ENCODE measurements at places on chromosomes 5 and 9.

DNA sequence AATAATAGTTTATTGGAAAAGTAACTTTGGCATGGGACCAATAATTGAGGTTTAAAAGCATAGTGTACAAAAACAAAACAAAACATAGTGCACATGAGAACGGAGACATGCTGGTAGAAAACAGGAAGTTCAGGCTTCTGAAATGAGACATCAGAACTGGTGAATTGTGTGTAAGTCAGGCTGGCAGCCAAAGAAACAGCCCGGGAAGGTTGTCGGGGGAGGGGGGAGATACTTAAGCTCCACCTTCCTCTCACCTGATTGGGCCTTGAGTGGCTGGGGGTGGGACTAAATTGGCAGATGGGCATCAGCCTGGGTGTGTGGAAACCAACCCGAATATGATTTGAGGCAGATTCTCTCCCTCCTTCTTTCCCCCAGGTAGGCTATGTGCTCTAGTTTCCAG lies 256.3 kb downstream of the SMARCA2 start:
- DNase-seq = peak; percentile 17

DNA sequence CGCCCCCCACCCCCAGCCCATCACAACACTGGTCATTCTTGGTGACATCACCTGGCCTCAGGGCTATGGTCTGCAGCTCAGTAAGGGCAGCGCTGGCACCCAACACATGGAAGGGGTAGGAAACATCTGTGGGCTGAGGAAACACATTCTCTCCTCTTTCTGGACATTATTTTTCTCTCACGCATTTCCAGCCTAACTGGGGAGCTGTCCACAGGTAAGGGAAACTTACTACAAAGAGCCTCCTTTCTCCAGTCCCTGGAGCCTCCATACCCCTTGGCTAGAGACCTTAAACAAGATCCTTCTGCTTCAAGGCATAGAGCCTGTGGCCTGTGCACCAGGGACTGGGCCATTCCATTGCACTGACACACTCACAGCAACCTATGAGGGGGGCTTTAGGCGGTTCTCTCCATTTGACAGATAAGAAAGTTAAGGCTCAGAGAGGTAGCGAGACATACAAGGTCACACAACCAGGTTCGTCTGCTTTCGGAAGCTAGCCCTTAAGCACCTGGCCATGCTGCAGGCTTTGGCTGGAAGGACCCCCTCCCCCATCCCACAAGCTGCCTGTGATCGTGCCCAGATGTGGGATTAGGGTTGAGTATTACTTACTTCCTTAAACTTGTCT lies 40.7 kb downstream of the CXXC5 start:
- DNase-seq = no peak

- DNase-seq = no peak
Measured at GRCh38 chr5:143985832-143986515, 174.0 kb downstream of the HMHB1 start.

GRCh38 chr5:146112476-146112875 lies 7.1 kb upstream of the PLAC8L1 start:
- DNase-seq = no peak

DNA sequence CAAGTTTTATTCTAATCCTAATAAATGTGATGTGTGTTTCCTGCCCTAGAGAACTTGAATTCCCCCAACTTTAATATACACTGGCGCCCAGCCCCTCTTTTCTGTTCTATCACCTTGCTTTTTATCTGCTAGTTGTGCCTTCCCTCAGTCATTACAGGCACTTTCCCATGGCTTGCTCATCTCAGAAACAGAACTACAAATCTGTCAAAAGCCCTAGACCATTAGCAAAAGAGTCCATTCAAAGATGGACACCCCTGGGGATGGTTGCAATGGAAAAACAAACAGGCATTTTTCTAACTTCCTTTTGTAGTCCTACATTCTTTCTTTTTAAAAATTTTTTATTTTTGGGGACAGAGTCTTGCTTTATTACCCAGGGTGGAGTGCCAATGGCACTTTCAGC lies 48.2 kb downstream of the FRMD3 start:
- no peak for DNase-seq

- no peak for DNase-seq
Measured at GRCh38 chr9:89811886-89812450, 207.2 kb downstream of the GADD45G start.

- no peak for DNase-seq
Measured at GRCh38 chr5:174589599-174589998, 134.8 kb upstream of the MSX2 start.

DNA sequence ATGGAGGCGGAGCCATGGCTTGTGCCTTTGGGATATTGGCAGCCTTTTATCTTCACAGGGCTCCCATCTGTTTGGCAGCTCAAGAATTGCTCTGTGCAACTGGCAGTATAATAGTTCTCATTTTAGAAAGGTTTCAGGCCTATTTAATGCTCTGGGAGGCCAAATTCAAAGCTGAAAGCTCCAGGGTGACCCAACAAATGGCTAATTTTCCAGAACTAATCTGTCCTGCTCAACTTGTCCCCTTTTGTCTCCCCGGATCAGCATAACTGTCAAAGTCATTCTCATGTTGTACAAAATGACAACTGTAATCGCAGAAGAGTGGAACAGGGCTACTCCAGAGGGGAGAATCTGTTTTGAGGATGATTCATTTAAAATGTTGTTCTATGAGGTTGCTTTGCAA lies 52.6 kb upstream of the CXCL14 start:
- no peak for DNase-seq

DNA sequence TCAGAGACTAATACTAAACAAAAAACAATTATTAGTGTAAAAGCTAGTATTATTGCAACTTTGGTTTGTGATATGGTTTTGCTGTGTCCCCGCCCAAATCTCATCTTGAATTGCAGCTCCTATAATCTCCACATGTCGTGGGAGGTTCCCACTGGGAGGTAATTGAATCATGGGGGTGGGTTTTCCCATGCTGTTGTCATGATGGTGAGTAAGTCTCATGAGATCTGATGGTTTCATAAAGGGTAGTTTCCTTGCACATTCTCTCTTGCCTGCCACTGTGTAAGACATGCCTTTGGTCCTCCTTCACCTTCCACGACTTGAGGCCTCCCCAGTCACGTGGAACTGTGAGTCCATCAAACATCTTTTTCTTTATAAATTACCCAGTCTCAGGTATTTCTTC lies 325.9 kb upstream of the DAB2 start:
- no peak for DNase-seq

All from left lung (tissue), 14 donors.